PC-3 (cell line): ENCODE measurements at places on chromosomes 5 and 9.

DNA sequence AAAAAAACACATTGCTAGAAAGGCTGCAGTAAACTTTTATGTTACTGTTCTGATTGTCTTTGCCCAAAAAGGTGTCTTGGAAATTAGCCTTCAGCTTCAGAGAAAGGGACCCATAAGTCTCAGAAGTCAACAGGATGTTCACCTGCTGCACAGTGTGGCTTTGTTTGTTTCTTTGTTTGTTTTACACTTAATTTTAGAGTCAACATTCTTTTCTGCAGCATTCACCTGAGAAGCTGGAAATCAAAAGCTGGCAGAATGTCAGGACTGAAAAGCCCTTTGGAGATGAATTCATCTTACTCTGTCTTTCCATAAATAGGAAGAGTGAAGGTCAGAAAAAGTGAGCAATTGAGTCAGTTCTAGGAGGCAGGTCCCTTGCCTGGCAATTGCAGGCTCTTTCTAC lies 170.0 kb downstream of the PAPPA start:
- peak; percentile 29 for DNase-seq
- H3K27me3 ChIP-seq, result peaks cover 13% of the 10 kb centered on the region
- no peak overlapping the region for H3K4me3 ChIP-seq
- no peaks in the 10 kb centered on the region for H3K36me3 ChIP-seq
- no peak overlapping the region for H3K27ac ChIP-seq

GRCh38 chr5:143016777-143017516 lies 246.8 kb downstream of the ARHGAP26 start:
- H3K4me1 ChIP-seq, result no peaks in the 10 kb centered on the region
- H3K36me3 ChIP-seq, result no peaks in the 10 kb centered on the region
- no peak overlapping the region for H3K4me3 ChIP-seq
- peak; percentile 57 for DNase-seq

- no peak for DNase-seq
- H3K27me3 ChIP-seq, result no peaks in the 10 kb centered on the region
- no peaks in the 10 kb centered on the region for H3K36me3 ChIP-seq
- no peaks in the 10 kb centered on the region for H3K4me1 ChIP-seq
- H3K27ac ChIP-seq, result no peak overlapping the region
- H3K4me3 ChIP-seq, result no peak overlapping the region
Observed at GRCh38 chr5:57770039-57770438, 287.4 kb upstream of the ACTBL2 start.

DNA sequence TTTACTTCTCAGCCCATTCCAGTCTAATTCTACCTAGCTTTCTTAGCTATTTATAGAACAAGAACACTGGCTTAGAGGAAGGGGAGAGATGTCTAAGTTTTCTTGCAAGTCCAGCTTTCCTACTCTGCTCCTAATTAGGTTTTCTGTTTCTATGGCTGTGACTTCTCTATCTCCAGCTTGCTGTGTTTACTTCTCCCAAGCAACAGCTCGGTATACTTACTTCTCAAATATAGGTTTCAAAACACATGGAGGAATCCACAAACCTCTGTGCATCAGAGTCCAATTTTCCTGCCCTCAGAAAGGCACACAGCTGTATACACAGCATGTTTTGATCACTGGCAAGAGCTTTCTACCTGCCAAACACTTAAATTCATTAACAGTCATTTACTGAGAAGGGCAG lies 17.4 kb upstream of the HMGCR start:
- H3K4me1 ChIP-seq, result peaks cover 24% of the 10 kb centered on the region
- DNase-seq, result no peak
- H3K27ac ChIP-seq, result 0 out of 2 replicates have a peak overlapping the region, but pooled peaks have one; percentile 94
- H3K36me3 ChIP-seq, result no peaks in the 10 kb centered on the region

- H3K36me3 ChIP-seq, result no peaks in the 10 kb centered on the region
- H3K27ac ChIP-seq, result no peak overlapping the region
- peaks cover 6% of the 10 kb centered on the region for H3K4me1 ChIP-seq
- DNase-seq, result no peak
- H3K4me3 ChIP-seq, result no peak overlapping the region
Observed at GRCh38 chr9:121604242-121604641, 47.2 kb upstream of the DAB2IP start.

DNA sequence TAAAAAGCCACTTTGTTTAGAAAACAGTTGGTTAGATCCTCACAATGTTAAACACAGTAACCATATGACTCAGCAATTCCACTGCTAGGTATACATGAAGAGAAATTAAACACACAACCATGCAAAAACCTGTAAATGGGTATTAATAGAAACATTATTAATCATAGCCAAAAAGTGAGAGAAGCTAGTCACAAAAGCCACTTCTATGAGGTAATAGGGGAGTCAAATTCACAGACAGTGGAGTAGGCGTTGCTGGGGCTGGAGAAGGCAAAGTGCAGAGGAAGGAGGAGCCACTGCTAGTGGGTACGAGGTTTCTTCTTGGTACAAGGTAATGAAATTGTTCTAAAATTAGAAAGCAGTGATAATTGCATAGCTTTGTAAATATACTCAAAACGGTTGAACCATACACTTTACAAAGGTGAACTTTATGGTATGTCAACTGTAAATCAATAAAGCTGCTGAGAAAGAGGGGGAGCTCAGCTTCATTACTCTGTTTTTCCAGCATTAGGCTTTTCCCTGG lies 364.4 kb downstream of the GADD45G start:
- H3K27ac ChIP-seq, result no peak overlapping the region
- peaks cover 5% of the 10 kb centered on the region; the same call in 1 of the 2 replicates for H3K27me3 ChIP-seq
- no peaks in the 10 kb centered on the region for H3K36me3 ChIP-seq

DNA sequence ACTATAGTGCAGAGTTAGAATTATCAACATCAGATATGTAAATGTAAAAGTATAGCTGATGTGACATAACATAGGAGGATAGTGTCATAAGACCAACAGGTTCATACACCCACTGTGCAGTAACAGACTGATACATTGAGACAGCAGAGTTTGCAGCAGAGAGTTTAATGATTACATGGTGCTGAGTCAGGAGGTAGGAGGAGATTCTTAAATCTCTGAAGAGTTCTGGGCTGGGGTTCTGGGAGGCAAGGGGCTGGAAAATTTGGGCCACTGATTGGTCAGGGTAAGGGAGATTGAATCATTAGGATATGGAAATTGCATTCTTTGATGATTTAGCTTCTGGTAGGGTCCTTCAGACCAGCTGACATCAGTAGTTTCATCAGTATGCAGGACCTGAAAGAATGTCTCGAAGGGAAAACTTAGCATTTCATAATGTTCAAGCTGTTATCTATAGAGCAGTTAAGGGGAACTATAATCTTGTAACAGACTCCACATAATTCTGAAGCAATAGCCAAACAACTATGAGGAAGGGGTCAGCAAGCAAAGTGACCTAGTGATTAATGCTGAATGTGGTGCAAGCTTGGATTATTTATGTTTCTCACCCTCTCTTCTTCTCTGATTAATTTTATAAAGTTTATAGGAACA lies 35.6 kb downstream of the CCL28 start:
- no peaks in the 10 kb centered on the region for H3K4me1 ChIP-seq
- H3K27me3 ChIP-seq, result no peaks in the 10 kb centered on the region
- peaks cover 10% of the 10 kb centered on the region for H3K36me3 ChIP-seq
- no peak for DNase-seq

DNA sequence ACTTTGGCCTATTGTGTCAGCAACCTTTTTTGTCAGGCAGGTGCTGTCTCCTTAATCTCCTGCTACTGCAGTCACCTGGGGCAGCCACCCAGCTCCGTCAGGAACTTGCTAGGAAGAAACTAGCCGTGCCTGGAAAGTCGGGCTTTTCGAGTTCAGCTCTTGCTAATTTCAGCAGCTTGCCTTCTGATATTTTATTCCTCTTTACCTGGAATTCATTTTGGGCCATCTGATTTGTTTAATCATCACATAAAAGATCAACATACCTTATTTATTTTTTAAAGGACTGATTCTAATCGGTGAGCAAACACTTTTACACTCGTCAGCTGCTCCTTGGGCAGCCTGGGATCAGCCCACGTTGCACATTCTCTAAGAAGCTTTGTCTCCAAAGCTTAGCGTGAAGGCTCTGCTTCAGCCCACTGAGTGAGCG lies 42.2 kb downstream of the PRLR start:
- H3K4me1 ChIP-seq, result no peaks in the 10 kb centered on the region
- H3K36me3 ChIP-seq, result no peaks in the 10 kb centered on the region; the same call in 1 of the 2 replicates
- H3K27ac ChIP-seq, result no peak overlapping the region
- no peak overlapping the region for H3K4me3 ChIP-seq

- peak within 1 kb of the TSS; percentile 86 for H3K27ac ChIP-seq
- no peaks in the 10 kb centered on the region; the same call in 1 of the 2 replicates for H3K36me3 ChIP-seq
- DNase-seq, result peak; percentile 77
- H3K27me3 ChIP-seq, result no peaks in the 10 kb centered on the region
Observed at GRCh38 chr5:1111727-1112289, at the start of gene SLC12A7. Gene SLC12A7 (minus strand): TSS chr5:1112063. CDS start chr5:1111991, 72 bp downstream.

DNA sequence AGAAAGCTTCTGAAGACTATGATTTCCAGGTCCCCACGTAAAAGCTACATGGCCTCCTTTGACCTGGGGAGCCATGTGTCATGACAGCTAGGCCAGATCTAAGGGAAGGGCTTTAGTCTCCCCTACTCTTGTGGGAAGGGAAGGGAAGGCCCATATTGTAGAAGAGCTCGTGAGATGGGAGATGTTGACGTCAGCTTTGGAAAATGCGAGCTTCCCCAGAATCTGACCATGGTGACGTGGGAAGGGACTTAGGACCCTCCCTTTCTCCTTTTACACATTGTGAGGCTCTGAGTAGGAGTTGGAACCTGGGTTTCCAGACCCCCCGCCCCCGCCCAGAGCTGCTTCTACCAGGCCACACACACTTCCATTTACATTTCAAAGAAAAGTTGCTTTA lies 165.5 kb downstream of the SYK start:
- no peak overlapping the region for H3K27ac ChIP-seq
- no peak for DNase-seq
- no peak overlapping the region for H3K4me3 ChIP-seq
- no peaks in the 10 kb centered on the region for H3K36me3 ChIP-seq

DNA sequence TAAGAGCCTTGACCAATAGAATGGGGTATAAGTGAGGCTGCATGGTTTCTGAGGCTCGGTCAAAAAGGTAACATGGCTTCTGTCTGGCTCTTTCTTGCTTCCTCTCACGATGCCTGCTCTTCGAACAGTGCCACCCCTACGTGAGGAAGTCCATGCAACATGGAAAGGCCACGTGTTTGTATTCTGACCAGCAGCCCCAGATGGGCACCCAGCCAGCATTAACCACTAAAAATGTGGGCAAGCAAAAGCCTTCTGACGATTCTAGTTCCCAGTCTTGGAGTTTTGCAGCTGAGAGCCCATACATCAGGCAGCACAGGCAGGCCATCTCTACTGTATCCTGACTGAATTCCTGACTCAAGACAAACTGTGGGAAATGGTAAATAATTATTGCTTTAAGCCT lies 24.2 kb upstream of the NREP start:
- no peaks in the 10 kb centered on the region for H3K36me3 ChIP-seq
- DNase-seq, result peak; percentile 28
- H3K27ac ChIP-seq, result no peak overlapping the region
- H3K4me1 ChIP-seq, result peaks cover 6% of the 10 kb centered on the region; the same call in 1 of the 2 replicates
- H3K4me3 ChIP-seq, result no peak overlapping the region
- H3K27me3 ChIP-seq, result no peaks in the 10 kb centered on the region

DNA sequence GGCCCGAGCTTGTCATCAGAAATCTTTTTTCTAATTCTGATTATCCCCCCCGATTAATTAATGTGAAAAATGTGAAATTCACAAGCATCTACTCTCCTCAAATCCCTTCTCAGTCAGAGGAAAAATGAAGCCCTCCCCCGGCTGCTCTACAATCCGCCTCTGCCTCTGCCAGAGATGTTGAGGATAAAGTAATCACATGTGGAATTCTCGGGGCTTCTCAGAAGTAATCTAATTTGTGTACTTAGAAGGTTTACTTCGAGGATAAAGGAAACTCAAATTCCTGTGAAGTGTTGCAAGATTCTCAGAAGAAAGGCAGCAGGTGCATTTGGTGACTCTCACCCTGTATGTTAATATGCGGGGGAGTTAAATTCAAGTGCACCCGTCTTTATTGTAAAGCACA lies 726.1 kb upstream of the ADAMTS16 start:
- H3K4me3 ChIP-seq, result no peak overlapping the region
- H3K4me1 ChIP-seq, result no peaks in the 10 kb centered on the region
- no peak overlapping the region for H3K27ac ChIP-seq
- H3K36me3 ChIP-seq, result no peaks in the 10 kb centered on the region
- DNase-seq, result no peak

- no peak overlapping the region for H3K4me3 ChIP-seq
- H3K36me3 ChIP-seq, result no peaks in the 10 kb centered on the region
- H3K27me3 ChIP-seq, result no peaks in the 10 kb centered on the region
- no peak overlapping the region for H3K27ac ChIP-seq
- peaks cover 15% of the 10 kb centered on the region for H3K4me1 ChIP-seq
Observed at GRCh38 chr5:10334831-10335230, 18.7 kb upstream of the MARCHF6 start.

DNA sequence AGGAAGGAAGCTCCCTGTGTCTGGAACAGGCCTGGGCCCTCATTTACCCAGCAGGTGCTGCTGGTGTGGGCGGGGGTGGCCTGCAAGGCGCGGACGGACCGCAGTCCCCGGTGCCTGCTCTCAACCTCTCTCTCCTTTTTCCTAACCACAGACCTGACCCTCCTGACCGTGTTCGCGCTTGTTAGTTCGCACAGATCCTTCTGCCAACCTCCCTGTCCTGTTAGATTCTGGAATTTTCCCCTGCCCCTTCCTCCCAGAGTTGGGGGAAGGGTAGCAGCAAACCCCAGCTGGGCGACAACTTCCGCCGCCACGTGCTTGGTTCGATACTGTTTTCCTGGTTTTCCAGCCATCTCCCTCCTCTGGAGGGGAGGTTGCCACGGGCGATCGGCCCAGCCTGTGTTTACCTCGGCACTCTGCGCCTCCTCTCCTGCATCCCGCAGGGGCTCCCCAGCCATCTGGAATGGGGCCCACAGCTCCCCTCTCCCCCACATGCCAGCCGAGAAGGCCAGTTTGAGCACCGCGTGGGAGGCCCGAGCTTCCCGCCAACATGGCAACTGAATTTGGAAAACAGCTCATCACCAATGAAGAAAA lies 70.8 kb upstream of the UNC5A start:
- no peak overlapping the region for H3K4me3 ChIP-seq
- no peaks in the 10 kb centered on the region for H3K4me1 ChIP-seq
- H3K27me3 ChIP-seq, result peaks cover 67% of the 10 kb centered on the region
- DNase-seq, result no peak
- H3K27ac ChIP-seq, result no peak overlapping the region
- H3K36me3 ChIP-seq, result no peaks in the 10 kb centered on the region

GRCh38 chr9:33114746-33115145 lies 38.3 kb upstream of the SMU1 start:
- H3K27me3 ChIP-seq, result no peaks in the 10 kb centered on the region
- peaks cover 15% of the 10 kb centered on the region for H3K4me1 ChIP-seq
- no peak overlapping the region for H3K27ac ChIP-seq
- peaks cover 10% of the 10 kb centered on the region; the same call in 1 of the 2 replicates for H3K36me3 ChIP-seq
- no peak for DNase-seq

- DNase-seq, result no peak
- no peaks in the 10 kb centered on the region for H3K4me1 ChIP-seq
- H3K36me3 ChIP-seq, result no peaks in the 10 kb centered on the region
- no peak overlapping the region for H3K27ac ChIP-seq
- H3K27me3 ChIP-seq, result peaks cover 58% of the 10 kb centered on the region
Observed at GRCh38 chr9:87653941-87654340, 72.0 kb upstream of the CTSL start.

- no peaks in the 10 kb centered on the region for H3K36me3 ChIP-seq
- H3K27me3 ChIP-seq, result no peaks in the 10 kb centered on the region
- H3K4me1 ChIP-seq, result peaks cover 24% of the 10 kb centered on the region
- no peak overlapping the region for H3K4me3 ChIP-seq
Observed at GRCh38 chr5:149445739-149446369, 66.8 kb upstream of the IL17B start.

- H3K4me1 ChIP-seq, result peaks cover 38% of the 10 kb centered on the region
- H3K27ac ChIP-seq, result no peak overlapping the region
- no peak overlapping the region for H3K4me3 ChIP-seq
- DNase-seq, result no peak
Observed at GRCh38 chr5:72501488-72501887, 5.7 kb downstream of the ZNF366 start.

- DNase-seq, result peak; percentile 52
- no peak overlapping the region for H3K4me3 ChIP-seq
- no peaks in the 10 kb centered on the region for H3K36me3 ChIP-seq
- peak overlapping the region; percentile 96 for H3K27ac ChIP-seq
- H3K27me3 ChIP-seq, result no peaks in the 10 kb centered on the region
Observed at GRCh38 chr5:110965773-110966581, 105.5 kb upstream of the TSLP start.
